Pons (tissue), 1 donor: ENCODE measurements at places on chromosomes 7 and 10.

DNA sequence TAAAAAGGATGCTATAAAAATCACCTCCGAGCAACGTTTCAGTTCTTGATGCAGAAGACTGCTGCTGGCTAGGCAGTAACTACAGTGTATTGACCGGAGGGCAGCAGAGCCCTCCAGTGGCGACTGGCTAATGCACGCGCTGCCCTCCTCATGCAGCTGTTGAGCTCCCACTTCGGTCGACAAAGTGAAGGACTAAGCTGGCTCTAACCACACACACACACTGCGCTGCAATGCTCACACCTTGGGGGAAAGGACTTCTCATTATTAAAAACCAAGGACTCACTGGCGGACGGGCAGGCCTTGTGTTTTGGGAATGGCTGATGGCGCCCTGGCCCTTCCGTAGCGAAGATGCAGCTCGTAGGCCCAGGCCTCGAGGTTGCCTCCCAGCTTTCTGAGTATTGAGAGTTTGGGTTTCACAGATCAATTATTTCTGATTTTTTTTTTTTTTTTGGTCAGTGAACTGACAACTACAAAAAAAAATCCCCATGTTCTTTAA lies 120.9 kb upstream of the DIP2C start:
- DNase-seq: peak; percentile 41

DNA sequence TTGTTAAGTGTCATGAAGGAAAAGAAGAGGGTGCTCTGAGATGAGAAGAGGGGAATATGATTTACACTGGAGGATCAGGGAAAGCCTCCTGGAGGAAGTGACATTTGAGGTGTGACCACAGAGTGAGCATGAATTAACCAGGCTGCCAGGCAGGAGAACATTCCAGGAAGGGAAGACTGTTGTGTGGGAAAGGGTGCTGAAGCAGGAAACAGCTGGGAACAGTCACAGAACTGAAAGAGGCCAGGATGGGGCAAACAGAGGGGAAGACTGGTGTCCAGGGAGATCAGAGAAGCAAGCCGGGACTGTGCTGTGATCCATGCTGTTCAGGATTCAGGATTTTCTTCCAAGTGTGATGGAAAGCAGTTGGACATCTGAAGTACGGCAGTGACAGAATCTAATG lies 14.9 kb downstream of the HIPK2 start:
- no peak for DNase-seq

- no peak for DNase-seq
These were observed 10.6 kb downstream of the CCNJ start for GRCh38 chr10:96053985-96054384.

- peak; percentile 18 for DNase-seq
These were observed 84.5 kb upstream of the WNT16 start for GRCh38 chr7:121244120-121244870.

DNA sequence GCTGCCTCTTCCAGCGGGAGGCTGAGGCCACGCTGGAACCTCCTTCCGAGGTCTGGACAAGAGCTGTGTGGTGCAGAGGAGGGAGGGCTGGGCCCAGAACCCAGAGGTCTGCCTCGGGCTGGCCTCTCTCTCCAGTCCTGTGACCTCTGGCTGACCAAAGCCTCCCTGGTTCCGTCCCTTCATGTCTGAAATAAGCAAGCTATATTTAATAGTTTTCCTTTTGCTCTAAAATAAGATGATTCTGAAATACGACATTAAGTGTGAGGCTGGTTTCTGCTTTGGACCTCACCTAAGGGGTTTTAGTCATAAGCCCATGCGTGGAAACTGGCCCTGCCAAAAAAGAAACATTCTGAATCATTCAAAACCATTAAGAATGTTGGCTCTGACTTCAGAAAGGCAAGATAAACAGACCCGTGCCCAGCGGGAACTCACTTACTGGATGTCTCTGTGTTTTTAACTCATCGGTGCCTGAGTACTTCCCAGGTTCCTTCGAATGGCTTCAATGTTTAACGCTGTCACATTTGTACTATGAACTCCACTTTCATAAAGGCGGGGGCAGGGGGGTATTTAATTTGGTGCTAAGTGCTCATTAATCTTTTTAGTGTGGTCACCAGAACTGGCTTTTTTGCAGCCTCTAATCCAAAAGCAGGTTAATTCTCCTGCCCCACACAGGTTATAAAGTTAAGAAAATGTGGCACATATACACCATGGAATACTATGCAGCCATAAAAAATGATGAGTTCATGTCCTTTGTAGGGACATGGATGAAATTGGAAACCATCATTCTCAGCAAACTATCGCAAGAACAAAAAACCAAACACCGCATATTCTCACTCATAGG lies 157.5 kb upstream of the KLF14 start:
- DNase-seq: no peak

GRCh38 chr10:106402458-106402857 lies 762.0 kb downstream of the SORCS1 start:
- DNase-seq: peak; percentile 14

DNA sequence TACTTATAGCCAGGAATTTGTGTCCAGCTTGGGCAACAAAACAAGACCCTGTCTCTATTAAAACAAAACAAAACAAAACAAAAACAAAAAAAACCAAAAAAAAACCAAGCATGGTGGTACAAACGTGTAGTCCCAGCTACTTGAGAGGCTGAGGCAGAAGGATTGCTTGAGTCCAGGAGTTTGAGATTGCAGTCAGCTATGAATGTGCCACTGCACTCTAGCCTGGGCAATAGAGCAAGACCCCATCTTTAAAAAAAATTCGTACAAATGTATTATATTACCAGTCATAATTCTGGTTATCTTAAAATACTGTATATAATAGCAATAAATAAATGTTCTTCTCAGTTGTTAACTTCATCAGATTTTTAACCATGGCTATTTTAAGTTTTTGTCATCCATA lies 2.3 kb upstream of the BBS9 start:
- DNase-seq: no peak

DNA sequence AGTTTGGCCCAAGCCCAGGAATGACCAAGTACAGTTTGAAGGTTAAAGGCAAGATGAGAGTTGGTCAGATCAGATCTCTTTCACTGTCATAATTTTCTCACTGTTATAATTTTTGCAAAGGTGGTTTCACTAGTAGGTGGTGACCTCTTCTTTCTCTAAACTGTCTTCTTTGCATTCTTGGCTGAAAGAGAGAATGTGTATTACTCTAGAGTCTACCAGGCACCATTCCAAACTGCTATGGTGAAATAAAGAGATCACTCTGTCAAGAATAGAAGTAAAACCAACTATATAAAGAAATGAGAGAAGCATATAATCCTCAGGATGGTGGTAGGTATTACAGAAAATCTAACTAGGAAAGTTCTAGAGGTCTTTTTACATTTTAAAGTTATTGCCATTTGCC lies 72.7 kb downstream of the DYNC1I1 start:
- DNase-seq: no peak

- no peak for DNase-seq
These were observed 179.5 kb upstream of the LRGUK start for GRCh38 chr7:133947458-133948254.

GRCh38 chr7:17342756-17343155 lies 44.3 kb downstream of the AHR start:
- no peak for DNase-seq

DNA sequence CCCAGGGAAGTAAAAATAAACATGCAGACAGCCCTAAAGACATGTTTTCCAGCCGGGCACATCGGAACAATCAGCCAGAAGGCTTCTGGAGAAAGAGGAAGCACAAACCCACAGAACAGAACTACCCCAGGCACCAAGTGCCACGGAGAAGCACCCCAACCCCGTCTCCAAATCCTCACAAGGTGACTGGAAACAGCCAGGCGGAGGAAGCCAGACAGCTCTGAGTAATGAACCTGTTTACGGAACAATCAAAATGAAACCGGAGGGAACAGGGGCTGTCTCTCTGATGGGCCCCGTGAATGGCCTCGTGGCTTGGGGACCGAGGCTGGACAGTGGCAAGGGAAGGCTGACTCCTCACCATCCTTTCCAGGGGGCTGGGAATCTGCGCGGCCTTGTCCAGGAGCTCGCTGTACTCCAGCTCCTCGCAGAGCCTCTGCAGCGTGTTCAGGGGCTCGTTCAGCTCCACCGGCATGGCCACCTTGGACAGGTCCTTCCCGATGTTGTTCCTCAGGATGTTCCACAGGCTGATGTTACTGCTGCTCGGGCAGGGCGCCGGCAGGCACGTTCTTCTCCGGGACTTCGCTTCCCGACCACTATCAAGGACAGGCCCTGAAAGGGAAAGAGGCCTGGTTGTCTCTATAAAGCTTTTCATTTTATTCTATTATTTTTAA lies 77.0 kb upstream of the GSDME start:
- peak; percentile 68 for DNase-seq

DNA sequence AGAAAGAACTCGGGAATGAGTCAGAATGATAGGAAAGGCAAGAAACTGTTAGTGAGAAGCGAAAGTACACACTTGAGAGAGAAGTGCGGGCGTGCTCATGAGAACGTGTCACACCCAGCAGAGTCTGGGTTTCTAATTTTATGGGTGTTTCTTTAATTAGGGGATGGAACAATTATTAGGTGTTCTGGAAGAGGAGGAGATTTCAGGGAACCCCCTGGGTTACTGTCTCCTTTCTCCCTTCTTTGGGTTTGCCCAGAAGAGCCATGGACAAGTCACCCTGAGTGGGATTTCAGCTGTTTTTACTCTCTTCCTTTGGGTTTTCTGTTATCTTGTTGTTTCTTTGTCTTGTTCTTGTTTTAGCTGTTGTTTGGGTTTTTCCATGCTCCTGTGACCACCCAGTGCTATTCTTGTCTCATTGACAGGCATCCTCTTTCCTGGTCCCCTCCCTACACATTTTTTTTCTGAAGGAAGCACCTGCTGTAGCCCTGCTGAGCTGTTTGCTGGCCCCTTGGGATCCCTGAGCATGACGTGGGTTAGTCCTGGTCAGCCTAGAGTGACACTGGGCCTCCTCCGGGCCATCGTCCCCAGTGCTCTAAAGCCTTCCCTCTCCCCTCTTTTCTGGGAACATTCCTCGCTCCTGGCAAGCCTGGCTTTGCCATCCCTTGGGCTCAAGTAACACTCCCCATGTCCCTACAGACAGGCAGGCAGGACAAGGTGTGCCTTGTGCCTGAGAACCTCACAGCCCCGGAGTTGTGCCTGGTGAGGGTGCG lies 3.5 kb downstream of the SH2D4B start:
- DNase-seq: no peak

GRCh38 chr10:72328045-72328828 lies 26.5 kb downstream of the DNAJB12 start:
- DNase-seq: peak; percentile 82

GRCh38 chr7:25485026-25485425 lies 256.7 kb upstream of the NPVF start:
- DNase-seq: no peak

- DNase-seq: no peak
These were observed 263.4 kb downstream of the KCNMA1 start for GRCh38 chr10:77374189-77374656.

- DNase-seq: no peak
These were observed 14.4 kb downstream of the ZNF33B start for GRCh38 chr10:42623929-42624328.

- DNase-seq: no peak
These were observed 583.4 kb upstream of the CELF2 start for GRCh38 chr10:10434312-10434711.

DNA sequence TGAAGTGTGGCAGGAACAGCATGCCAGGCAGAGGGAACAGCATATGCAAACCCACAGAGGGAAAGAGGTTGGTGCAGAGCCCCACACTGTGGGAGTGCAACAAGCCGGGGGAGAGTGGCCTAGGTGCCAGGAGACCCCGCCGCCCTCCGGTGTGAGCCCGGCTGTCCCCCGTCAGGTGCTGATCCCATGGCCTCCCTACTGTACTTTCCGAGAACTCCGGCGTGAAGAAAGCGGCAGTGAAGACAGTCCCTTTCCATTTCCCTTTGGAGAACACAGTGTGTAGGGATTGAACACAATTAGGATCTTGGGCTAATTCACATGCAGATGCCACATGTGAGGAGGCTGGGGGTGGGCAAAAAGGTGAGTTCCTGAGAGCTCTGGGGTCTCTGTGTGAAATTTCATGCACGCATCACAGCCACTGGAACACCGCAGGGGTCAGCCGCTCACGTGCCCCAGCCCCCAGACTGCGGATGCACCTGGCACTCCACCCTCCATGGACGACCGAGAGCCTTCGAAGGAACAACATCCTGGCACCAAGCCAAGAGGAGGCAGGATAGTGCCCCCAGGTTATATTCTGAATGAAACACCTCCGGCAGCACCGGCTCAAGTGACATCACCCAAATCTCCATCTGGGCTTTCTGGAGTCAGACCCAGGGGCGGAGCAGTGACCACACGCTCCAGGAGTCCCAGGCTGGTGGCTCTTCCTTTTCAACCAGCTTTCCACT lies 82.1 kb upstream of the PPP2R2D start:
- no peak for DNase-seq

DNA sequence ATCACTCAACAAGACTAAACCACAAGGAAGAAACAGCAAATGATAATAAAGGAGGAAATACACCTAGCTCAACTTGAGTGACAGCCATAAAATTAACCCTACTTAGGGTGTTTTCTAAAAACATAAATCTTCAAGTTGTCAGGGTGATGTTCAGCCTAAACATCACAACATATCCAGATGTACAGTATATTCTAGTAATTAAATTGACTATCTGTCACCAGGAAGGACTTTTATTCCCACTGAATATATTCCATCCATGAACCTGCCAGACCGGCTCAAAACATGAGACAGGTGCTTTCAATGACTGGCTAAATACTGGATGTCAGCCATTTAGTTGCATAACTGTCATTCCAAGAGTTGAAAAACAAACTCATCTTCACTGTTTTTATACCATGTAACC lies 298.1 kb upstream of the NEBL start:
- DNase-seq: no peak

DNA sequence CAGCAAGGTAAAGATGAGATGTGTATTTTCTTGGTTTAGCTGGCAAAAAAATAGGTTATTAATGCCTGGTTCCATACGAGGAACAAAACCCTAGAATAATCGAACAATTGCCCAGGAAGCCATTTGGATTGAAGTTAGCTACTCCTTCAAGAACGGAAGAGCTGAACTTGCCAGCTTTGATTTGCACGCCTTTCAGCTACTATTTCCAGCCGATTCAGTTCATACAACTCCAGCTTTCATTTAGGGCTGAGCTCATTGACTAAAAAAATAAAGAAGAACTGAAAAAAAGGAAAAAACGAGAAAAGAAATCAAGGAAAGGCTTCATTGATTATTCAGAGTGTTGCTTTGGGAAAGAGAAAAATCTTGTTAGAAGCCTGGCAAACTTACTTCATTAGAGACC lies 60.4 kb downstream of the PTN start:
- DNase-seq: peak; percentile 60

GRCh38 chr7:25858525-25859411 lies 293.2 kb upstream of the NFE2L3 start:
- DNase-seq: no peak

GRCh38 chr7:97005183-97006054 lies at the start of gene DLX6:
Gene DLX6 (plus strand): TSS chr7:97005553. CDS start chr7:97005978, 425 bp downstream.
- no peak for DNase-seq
